ENCODE measurements at places on chromosomes 5 and 9.

GRCh38 chr9:17137566-17137965, 2.7 kb downstream of the CNTLN start:
- no peak for DNase-seq

GRCh38 chr5:144183254-144183889, 12.7 kb downstream of the KCTD16 start:
- DNase-seq = no peak

DNA sequence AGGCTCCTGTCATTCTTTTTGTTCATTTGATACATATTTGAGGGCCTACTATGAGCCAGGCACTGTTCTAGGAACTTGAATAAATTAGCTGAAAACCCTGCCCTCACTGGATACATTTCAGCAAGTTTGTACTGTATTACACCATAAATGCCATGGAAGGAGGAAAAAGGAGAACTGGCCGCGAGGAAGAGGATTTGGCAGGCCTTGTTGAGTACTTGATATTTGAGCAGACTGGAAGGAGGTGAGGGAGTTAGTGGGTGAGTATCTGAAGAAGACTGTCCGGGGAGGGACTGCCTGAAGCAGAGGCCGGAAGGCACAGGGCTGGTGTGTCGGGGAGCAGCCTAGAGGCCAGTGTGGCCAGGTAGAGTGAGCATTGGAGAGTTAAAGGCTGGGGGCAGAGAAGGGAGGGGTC, 4.5 kb downstream of the SNX30 start:
- DNase-seq = no peak

GRCh38 chr5:53631251-53631650, 70.8 kb downstream of the NDUFS4 start:
- no peak for DNase-seq

- DNase-seq = no peak
These were observed 31.2 kb upstream of the LECT2 start for GRCh38 chr5:135985951-135986350.

DNA sequence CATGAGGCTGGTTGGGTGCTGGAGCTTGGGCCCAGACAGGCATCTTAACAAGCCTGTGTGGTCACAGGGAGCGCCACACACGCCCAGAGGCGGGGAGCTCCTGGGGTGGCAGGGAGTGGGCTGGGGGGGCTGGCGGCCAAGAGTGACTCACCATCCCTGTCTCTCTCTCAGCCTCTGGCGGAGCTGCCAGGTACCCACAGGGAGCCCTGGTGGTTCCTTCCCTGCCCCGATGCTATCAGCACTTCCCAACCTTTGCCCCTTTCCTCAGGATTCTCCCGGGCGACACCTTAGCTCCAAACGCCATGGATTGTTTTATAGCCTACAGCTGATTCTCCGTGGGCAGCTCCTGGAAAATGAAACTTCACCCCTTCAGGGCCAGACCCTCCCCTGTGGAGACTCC, 5.5 kb downstream of the SLC9A3 start:
- no peak for DNase-seq

DNA sequence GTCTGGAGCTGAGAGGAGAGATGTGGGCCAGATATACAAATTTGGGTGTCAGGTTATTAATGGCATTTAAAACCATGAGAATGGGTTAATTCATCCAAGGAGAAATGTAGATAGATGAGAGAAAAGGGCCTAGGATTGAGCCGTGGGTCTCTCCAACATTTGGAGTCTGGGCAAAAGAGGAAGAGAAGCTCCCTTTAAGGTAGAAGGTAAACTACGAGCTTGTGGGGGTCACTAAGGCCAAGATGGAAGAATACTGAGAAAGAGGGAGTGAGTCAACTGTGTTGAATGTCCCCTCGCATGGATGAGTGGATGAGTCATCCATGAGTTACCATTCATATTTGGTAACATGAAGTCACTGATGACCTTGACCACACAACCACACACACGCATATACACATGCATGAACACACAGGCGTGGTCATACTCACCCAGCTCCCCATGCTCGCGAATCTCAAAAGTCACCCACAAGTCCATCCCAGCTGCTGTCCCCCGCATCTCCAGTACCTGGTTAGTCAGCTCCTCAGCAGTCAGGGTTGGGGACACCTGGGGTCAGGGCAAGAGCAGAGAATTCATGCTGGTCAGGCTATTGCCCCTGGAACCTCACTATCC, 6.8 kb upstream of the FCHSD1 start:
- no peak for DNase-seq

GRCh38 chr9:134966697-134967546, 49.2 kb upstream of the FCN1 start:
- DNase-seq = no peak

- DNase-seq = no peak
These were observed 517.7 kb upstream of the CLINT1 start for GRCh38 chr5:158376679-158377078.

DNA sequence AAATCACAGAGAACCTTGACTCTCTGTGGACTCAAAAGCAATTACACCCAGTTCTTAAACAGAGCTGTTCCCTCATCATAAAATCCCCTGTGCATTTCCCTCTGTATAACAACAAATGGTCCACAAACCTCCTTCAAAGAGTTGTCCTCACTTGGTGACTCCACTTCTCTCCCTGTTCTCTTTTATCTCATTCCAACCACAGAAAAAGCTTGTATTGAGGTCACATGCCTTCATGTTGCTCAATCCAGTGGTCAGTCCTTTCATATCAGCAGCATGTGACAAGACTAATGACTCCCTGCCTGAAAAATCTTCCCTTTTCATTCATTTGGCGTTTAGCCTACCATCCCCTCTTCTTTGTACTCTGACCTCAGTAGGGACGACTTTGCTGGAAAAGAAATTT, 158.0 kb downstream of the DEPDC1B start:
- DNase-seq = no peak

DNA sequence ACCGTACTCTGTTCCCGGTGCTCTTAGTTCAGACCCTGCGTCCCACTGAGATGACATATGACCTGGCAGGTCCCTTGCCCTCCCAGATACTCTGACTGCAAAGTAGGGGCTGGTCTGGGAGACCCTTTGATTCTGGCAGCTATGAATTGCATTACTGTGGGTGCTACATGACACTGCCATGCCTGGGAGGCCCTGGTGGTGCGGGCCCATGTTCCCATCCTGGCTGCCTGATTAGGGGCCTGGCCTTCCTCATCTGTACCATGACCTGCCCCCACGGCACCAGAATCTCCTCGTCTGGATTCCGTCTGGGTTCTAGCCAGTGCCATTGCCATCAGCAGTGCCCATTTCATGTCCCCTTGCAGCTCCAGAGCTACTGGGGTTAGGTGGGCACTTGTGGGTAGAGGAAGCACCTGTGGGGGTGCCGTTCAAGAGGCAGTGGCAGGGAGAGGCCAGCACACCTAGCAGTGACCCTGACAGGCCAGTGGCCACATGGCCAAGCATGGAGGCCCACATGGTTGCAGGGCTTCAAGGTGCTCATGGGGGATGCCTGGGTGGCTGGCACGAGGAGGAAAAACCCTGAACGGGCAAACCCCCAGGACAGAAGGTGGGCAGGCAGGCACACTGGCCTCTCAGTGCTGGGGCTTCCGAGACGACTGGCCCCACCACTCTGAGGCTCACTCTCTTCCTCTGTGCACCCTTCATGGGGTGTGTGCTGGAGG, 69.7 kb downstream of the PHF2 start:
- DNase-seq = no peak

GRCh38 chr5:66558560-66558959, 37.6 kb upstream of the MAST4 start:
- no peak for DNase-seq

- DNase-seq = no peak
These were observed 43.9 kb downstream of the ZNF608 start for GRCh38 chr5:124702525-124702924.

- no peak for DNase-seq
These were observed 149.7 kb upstream of the SPRY4 start for GRCh38 chr5:142474431-142475094.
